ENCODE measurements at places on chromosomes 3 and 15.
A peak's percentile ranks its signal among the peaks of the same experiment; 100 is the strongest.

DNA sequence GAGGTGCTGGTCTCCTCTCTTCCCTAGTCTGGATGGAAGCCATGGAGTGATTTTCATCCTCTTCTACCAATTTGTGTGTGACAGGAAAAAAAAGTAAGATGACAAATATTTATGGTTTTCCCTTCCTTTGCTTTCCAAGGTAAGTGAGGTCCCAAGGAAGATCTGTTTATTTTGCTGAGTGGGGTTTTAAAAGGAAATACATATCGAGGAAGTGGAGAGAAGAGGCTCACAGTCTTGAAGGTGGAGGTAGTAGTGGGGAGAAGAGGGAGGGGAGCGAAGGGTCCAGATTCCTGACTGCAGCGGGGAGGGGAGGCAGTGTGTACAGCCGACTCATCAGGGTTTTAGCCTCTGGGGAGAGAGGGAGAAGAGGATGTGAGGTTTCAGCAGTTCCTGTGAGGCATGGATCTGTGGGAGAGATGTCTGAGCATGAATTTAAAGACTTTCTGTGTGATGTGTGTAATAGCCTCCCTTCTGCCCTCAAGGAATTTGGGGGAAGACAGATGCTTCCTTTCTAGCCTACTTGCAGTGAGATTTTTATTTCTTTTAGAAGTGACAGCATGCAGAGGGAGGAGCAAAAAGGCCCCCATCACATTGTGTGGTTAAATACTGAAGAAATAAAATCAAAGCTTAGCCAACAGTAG, 272.4 kb downstream of the THRB start:
- DNase-seq: peak; percentile 31

DNA sequence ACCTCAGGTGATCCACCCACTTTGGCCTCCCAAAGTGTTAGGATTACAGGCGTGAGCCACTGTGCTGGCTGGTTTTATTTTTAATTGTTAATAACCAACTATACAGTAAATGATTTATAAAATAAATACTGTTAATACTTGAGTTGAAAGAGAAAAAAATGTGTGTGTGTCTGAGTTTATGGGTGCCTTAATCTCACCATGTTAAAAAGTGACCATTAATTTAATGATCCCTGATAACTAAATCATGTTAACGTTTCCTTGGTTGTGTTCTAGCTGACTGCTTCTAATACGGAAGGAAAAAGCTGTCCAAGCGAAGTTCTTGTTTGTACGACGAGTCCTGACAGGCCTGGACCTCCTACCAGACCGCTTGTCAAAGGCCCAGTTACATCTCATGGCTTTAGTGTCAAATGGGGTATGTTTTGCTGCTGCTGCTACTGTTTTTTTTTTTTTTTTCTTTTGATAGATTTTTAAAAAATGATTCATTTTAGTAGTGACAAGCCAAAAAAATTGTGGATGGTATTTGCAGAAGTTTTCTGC, 113.5 kb downstream of the GHSR start:
- DNase-seq: no peak

DNA sequence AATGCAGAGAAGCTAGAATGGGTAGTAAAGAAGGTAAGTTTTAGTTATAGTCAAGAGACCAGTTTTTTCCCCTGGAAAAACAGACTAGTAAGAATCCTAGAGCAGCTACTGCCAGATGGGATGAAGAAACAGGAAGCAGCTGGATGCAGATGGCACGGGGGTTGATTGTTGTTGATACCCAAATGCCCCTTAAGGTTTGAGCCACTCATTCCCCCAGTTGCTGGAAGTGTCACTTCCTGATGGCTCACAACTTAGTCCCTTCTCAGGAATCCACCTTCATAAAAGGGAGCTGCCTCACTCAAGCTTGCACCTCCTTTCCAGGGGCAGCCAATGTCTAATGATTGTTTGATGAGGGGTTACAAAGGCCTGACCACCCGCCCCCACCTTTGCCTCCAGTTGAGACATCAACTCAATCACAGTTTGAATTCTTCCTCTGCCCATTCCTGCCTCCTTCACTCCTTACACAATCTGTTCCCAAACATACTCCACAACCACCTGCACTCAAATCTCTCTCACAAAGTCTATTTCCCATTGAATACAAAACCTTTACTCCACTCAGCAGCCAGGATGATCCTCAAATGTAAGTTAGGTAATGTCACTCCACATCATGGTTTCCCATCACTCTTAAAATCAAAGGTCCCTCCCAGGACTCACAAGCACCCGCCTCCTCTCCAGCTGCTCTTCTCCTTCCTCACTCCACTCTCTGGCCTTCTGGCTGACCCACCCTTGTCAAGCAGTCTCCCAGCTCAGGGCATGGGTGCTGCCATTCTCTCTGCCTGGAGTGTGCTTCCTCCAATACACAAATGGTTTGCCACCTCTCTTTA, 450.1 kb upstream of the THBS1 start:
- no peak for DNase-seq

DNA sequence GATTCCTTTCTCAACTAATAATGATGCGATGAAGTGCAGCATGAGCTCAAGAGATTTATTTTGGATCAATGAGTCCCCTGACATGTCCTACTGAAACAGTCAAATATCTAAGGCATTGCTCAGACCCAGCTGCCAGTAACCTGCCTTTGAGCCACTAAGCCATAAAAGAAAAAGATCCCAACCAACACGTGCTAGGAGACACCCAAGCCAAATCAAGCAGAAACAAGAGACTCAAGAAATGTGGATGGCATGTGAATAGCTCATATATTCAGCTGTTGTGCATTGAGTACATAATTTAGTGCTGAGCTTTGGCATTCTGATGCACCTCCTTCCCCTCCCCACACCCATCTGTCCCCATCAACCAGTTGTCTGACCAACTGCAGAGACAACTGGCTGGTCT, 29.2 kb downstream of the GJD2 start:
- no peak for DNase-seq

DNA sequence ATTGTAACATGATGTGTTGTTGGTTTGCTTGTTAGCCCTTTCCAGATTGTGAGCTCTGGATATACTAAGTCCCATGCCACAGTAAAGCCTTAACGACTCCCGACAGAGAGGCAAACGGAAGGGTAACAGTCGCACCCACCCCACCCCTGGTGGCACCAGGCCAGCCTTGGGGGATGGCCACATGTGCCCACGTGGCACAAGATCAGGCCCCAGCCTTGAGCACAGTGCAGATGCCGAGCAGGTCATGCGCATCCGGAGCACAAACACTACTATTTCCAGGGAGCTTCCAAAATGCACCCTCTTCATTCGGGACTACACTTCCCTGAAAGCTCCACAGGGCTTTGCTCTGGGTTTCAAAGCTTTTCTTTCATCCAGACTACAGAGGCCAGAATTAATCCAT, 10.7 kb upstream of the HPS3 start:
- DNase-seq: no peak

All from Kasumi-1 (cell line).